ENCODE measurements at places on chromosomes 1 and 21.

DNA sequence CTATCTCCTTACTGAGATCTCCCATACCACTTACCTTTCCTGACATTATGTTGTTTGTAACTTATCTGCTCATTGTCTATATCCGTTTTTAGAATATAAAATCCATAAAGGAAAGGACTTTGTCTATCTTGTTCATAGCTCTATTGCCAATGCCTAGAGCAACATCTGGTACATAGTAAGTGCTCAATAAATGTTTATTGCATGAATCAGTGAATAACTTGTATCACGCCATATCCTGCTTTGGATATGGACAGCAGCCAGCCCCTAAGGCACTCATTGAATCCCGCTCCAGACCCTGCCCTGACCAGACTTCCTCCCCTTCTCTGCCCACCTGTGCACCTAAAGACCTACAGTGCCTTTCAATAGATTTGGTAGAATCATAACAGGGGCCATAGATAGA is 298.1 kb upstream of the PLXNA2 start:
- no peak for DNase-seq

GRCh38 chr1:231935856-231936255 is 309.3 kb downstream of the DISC1 start:
- DNase-seq, result no peak

DNA sequence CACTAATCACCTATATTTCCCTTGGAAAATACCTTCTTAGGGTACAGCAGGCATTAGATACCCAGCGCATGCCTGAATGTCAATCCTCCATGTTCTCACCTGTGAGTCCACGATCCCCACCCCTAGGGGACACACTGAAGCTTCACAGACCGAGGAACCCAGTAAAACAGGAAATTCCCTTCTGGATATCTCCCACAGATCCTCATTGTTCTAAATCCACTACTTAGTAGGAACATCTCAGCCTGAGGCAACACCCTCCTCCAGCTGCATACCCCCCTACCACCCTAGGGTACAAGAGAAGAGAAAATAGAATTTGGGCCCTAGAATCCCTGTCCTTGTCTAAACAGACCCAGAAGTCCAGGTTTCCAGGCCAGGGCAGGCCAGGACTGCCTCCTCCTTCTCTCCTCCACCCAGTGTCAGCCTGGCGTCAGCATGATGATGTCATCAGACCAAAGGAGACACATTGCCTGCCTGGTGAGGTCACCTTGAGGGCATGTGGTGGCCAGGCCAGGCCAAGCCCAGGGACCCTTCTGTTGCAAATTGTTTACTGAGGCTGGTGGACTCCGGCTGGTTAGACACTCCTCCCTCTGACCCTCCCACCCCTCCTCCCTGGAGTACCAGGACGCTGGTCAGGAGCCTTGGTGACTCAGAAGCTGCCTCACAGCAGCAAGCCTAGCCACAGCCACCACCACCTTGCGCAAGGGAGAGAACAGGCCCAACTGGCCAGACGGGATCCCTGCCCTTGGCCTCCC is 6.2 kb downstream of the NECTIN4 start:
- no peak for DNase-seq

DNA sequence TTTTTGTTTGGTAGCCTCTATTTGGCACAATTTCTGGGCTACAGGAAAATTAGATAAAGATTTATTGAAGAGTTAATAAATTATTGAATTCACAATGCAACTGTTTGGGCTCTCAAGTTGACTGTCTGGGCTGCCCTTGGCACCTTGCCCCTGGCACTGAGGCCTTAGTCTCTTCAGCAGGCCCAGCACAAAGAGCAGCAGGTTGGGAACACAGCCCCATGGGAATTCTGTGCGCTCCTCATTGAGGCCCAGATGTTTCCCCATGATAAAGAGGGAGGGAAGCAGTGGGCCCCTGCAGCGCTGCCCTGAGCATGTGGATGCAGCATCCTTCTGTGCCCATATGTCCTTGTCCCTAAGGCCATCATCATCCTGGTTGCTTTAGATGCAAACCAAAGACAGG is 2.9 kb downstream of the CRNN start:
- no peak for DNase-seq

DNA sequence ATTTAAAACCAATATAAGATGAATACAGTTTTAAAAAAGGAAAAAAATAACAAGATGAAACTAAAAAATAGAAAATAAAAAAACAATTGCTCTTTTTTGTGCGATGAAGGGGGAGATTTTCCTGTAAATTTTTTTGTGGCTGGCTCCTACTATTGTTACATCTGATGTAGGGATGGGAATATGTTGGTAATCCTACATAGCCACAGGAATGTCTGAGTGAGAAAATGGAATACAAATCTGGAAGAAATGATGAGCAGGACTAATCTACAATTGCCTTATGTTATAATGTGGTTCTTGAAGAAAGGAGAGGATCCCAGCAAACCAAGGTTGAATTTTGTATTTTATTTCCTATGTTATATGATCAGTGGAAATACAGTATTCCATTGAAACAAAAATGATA is 40.9 kb downstream of the ATP6V1G3 start:
- no peak for DNase-seq

DNA sequence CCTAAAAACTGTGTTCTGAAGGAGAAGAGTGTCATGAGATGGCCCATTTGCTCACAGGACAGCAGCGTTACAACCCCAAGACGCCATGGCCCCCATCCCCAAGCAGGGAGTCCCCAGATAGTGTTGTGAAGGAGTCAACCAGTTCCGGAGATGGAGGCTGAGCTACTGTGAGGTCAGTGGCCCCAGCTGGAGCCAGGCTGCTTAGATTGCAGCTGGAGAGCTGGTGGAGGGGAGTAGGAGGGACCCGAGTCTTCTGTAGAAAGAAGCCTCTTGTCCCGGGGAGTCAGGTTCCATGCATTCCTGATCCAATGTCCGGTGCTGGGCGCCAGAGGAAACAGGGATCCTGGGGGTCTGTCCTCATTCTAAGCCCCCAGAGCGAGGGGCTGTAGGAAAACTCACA is 93.5 kb upstream of the SIM2 start:
- DNase-seq, result no peak

- DNase-seq, result no peak
These were observed 6.8 kb downstream of the TENT5C start for GRCh38 chr1:117612517-117613248.

- no peak for DNase-seq
These were observed 52.1 kb downstream of the COL6A1 start for GRCh38 chr21:46033410-46034400.

DNA sequence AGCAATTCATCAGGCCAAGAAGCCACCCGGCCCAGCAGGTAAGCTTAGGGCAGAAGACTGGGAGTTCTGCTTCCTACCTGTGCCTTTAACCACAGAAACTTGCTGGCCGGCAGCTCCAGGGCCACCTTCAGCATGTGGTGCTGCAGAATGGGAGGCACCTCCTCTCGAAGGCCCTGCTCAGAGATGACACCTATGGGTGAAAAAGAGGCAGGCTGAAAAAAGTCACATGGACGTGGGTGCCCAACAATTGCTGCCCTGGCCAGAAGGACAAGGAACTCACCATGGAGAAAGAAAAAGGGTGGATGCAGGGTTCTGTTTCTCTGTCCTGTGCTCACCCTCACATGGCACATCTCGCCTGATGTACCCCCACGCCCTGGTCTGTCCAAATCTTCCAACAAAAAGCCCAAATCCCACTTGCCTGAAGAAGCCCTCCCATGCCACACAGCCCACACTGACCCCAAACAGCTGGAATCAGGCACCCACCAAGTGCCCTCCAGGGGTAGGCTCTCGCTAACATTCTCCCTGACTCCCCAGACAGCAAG is 33.0 kb downstream of the URB1 start:
- no peak for DNase-seq

GRCh38 chr1:61238359-61238665 is 156.0 kb downstream of the NFIA start:
- DNase-seq, result no peak

DNA sequence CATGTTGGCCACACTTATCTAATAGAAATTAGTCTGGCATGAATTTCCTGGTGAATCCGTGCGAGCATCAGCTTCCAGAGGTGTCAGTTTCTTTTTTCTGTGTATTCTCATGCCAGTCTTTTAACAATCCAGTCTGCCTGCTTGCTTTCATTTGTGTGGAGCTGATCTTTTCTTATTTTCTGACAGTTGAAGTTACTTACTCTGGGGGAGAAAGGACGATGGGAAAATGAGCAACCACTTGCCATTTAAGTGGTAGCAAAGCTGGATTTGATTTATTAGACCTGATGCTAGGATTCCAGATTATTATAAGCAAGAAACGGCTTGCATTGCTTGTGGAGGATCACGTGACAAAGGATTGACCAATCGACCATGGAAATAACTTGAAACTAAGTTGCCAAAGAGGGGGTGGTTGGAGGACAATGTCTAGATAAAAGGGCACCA is 24.3 kb upstream of the APP start:
- no peak for DNase-seq

DNA sequence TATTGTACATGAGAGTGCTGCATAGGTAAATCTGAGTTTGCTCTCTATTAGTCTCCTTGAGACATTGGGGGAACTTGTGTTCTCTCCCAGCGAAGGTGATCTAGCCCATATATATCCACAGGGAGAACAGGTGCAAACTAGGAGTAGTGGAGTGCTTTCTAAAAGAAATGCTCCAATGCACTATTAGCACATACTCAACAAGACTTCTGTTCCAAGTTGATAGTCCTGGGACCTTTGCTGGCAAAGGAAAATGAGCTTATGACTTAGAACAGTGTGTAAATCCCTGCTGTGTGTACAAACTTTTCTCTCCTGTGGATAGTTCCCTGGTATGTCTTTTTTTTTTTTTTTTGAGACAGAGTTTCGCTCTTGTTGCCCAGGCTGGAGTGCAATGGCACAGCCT is 25.5 kb downstream of the CFAP126 start:
- no peak for DNase-seq

DNA sequence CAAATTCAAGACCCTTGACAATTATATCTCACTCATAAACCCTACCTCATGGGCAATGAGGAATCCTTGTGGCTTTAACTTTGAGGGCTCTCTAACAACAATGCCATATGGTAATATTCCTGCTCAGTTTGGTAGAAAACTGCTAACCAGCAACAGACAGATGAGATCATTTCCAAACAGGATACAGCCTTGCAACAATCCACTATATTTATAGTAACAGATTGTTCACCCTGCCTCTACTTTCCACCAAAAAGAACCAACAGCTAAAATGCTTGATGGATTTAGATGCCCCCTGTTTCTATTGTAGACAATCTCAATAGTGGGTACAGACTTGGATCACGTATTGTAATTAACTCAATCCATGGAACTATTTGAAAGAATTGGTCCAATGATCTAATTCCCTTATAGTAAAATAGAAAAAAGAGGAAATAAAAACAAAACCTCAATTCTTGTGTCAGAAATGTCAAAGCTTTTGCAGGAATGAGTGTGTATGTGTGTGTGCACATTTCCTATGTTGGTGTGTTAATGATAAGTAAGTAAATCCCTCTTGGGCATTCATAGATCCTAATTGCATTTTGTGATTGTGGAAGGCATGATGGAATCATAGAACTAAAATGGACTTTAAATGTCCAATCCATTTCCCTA is 100.0 kb upstream of the EDEM3 start:
- no peak for DNase-seq

- DNase-seq, result no peak
These were observed 61.4 kb upstream of the KIRREL1 start for GRCh38 chr1:157932069-157932468.

GRCh38 chr1:53133261-53134041 is 9.0 kb downstream of the SLC1A7 start:
- DNase-seq, result no peak

DNA sequence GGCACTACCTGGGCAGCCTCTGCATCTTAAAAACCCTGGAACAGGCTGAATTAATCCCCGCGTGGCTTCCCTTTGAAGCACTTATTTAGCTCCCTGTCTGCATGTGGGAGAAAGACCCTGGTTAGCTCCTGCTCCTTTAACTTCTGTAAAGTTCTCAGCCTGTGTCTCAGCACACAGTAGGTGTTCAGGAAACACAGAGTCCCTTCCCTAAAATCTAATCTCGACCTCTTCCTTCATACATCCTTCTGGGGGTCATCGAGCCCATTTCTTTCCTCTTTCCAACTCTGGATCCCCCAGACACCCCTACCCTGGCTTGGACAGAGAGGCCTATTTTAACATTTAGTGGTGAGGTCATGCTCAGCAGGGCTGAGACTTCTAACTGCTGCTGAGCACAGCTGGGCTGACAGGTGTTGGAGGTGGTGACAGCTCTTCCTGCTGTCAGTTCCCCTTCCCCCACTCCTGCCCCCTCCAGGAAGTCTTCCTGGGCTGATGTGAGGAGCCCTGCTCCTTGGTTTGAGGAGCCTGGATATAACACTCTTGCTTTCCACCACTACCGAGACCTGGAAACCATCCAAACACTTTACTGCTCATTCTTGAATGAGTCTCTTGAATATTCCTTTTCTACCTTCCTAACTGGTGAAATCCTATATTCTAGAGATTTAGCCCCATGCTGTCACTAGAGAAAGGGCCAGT is 5.3 kb downstream of the E2F2 start:
- DNase-seq, result no peak

- DNase-seq, result no peak
These were observed 644.9 kb upstream of the NCAM2 start for GRCh38 chr21:20353351-20353750.

GRCh38 chr1:241086686-241087085 is 270.3 kb downstream of the RGS7 start:
- no peak for DNase-seq

- no peak for DNase-seq
These were observed 8.0 kb upstream of the RLF start for GRCh38 chr1:40153073-40153770.

DNA sequence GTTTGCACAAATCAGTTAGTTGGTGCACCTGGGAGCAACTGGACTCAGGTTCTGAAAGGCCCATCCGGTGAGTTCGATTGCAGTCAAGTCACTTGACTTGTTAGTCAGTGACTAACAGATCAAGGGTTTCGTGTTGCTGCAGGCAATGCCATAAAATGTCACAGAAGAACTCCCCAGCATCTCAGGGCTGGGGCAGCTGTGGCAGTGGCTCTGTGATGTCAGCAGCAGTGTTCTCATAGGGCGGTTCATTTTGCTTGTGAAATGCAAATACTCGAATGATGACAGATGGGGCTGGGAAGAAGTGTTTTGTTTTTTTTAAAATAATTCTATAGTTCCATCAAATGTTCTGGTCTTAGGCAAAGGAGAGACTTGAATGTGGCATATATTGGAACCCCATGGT is 287.8 kb downstream of the LMX1A start:
- DNase-seq, result peak; percentile 16

DNA sequence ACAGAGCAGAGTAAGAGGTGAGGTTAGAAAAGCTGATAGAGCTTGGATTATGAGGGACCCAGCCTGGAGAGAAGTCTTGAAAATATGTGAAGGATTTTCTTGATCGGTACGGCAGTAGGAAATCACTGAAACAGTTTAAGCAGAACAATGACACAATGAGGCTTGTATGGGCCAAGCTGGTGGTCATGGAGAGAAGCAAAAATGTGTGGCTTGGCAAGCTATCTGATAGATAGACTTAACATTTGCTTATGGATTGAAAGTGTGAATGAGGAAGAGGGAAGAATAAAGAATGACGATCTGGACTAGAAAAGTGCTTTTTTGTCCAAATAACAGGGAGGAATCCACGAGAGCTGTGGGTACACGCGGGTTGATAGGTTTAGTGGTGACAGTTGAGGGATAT is 15.4 kb upstream of the XPR1 start:
- no peak for DNase-seq

Data from caudate nucleus (tissue), 63 donors.